ENCODE measurements at places on chromosomes 3 and 15.

- peak; percentile 73 for DNase-seq
Observed at GRCh38 chr3:52281981-52282801, 3.7 kb upstream of the WDR82 start.

DNA sequence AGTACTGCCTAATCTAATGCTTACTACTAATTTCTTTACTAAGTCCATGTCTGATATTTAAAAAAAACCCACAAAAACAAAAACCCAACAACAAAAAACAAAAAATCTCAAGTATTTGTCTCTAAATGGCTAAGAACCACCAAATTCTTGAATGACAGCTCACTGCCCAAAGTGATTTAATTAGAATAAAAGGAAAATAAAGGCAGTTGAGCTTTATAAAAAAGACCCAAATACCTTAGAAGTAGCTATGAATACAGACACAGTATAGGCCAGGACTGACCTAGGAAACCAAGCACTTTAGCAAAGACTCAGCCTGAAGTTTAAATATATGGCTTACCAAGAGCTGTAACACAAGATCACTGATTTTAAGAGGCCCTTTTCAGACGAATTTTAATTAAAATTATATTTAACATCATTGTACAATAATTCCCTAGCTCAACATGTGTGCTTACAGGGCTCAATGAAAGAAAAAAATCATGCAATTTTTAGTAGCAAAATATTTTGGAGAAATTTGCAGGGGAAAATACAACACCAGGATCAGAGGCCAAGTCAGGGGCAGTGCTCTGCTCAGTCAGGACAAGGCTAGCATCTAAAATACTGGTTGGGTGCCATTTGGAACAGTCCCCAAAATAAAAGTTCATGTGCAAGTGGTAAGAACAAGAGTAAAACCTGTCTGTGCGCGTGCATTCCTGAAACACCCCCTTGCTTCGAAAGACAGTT lies 24.8 kb downstream of the UQCC5 start:
- DNase-seq: no peak

DNA sequence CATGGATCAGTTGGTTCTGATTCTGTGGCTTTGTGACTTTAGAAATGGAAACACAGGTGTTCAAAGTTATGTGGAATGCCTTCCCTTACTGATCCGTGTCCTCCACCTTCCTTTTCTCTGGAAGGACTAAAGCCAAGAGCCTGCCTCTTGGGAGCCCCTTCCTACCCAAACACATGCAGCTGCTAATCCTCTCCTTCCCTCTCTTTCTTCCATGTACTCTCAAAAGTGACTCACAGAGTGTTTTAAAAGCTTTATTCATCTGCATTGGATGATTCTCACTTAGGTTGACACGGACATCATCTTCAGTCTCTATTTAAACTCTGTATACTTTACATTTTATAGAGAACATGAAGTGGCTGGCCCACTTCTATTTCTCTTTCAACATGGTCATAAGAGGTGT lies 856.5 kb upstream of the ARPP21 start:
- no peak for DNase-seq

DNA sequence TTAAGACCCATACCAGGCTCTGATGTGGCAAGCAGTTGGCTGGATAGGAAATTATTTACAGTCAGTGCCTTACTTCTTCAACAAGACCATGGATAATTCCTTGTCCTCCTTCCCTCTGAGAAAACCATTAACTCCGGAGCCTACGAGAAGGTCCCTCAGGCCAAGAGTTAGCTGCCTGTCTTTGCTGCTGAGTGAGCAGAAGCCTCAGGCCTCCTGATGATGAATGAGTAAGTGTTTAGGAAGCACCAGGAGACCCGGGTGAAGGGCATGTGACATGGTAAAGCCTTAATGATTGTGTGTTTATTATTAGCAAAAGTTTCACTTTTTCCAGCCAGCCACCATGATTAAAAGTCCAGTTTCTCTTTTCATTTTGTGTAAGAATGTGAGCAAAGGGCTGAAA lies 174.9 kb upstream of the TOPAZ1 start:
- DNase-seq: no peak

- no peak for DNase-seq
Observed at GRCh38 chr3:123884203-123884831, at the start of gene MYLK. MYLK (minus strand) TSS chr3:123884332; CDS start chr3:123793841, 90,491 bp downstream.

- DNase-seq: no peak
Observed at GRCh38 chr3:68373727-68374126, 558.6 kb downstream of the TAFA4 start.

DNA sequence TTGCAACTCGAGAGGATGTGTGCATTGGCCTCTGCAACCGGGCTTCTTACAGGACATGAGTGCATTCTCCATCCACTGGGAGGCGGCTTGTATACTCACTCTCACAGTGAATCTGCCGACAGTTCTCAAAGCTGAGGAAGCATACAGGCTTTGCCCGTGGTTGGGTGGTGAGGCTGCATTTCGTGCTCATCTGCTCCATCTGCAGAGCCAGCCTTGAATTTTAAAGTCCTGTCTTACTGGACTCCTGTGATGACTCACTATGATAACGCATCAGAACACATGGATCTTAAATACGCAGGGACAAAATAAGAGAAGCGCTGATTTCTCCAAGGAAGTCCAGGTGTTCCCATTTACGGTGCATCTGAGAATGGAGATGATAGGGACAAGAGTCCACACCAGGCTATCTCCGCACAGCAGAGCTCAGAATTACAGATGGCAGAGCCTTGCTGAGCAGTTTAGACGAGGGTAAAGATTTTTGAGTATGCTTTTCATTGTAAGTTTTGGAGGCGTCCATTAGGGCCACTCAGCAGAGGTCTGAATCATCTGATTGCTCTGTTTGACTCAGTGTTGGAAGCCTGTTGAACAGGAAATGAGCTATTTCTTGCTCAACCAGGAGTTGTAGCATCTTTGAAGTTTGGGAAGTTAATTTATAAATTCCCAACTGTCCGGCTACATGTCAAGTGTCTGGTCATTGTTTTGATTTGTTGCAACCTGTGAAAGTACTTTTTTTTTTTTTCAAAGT lies 87.1 kb downstream of the GABRG3 start:
- DNase-seq: no peak

DNA sequence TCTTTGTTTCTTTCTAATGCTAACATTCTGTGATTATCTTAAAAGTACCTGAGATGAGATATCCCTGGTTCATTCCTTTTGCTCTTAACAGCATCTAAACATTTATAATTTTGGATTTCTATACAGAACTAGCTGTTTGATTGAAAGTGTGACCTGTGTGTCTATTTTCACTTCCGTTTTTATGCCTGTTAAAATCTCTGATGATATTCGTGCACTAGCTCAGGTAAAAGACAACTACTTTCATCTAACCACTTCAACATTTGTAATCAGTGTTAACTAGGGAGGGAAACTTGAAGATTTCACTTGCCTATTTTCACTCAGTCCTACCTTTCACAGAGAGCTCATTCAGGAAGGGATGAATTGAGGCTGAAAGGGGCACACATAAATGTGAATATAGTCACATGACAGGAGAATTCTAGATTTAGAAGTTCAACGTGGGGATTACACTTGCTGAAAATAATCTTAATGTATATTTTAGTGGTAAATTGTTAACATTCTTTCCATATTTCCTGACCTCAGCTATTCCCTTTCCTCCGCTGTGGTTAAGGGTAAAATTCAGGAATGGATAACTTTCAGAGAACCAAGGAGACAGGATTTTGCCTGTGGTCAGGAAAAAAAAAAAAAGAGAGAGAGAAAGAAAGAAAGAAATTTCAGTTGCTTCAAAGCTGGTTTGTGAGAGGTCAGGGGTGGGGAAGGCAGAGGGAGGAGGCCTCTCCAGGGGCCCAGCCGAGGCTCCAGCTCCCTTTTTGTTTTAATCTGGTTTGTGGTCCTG lies 159.8 kb upstream of the TSC22D2 start:
- no peak for DNase-seq

DNA sequence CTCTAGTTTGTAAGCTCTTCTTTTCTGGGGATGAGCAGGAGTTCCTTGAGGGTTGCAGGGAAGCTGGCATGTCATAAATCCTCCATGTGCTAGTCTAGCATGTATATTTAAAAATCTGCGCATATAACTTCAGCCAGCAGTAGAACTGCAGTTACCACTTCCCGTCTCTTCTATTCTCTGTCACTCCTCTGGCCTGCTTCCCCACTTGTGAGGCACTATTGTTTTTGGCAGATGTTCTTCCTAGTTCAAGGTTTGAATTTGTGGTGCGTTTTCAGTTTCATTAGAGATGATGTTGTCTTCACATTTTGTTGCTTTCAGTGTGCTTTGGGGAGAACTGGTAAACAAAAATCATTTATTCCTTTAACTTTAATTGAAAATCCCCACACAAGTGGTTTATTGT lies 169.1 kb upstream of the ZPLD1 start:
- no peak for DNase-seq

- no peak for DNase-seq
Observed at GRCh38 chr15:47711655-47712054, 5.7 kb upstream of the SEMA6D start.

GRCh38 chr3:135018149-135018923 lies 223.3 kb downstream of the EPHB1 start:
- no peak for DNase-seq

DNA sequence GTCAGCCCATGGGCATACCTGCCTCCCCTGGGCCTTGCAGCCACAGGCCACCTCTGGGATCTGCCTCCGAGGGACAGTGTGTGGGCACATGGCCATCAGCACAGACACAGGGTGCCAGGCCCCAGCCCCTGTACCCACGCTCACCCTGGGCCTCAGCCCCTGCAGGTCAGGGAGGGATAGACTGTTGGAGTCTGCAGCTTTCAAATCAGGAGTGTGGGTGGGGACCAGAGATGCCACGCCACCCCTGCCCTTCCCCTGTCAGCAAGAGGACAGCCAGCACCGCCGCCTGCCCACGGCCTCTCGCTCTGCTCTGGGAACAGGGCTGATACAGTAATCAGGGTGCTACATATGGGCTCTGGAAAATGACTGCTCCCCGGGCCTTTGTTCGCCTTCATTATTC lies 72.7 kb downstream of the DNAJB8 start:
- no peak for DNase-seq

GRCh38 chr3:162933656-162934055 lies 1437.0 kb downstream of the OTOL1 start:
- no peak for DNase-seq

DNA sequence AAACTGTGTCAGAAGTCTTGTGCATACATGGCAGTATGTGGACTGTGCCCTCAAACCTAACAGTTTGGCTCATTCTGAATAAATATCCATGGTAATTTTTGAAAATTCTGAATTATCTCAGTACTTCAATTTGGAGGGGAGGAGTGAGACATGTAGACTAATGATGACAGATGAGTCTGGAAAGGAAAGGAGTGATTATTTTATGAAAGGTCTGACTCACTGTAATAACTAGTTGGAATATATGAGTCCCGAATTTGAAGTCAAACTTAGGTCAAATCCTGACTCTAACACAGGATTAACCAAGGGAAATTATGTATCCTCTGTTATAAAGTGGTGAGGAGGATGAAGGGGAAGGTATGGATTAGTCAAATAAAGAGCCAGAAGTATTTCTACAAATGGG lies 38.6 kb downstream of the SUCNR1 start:
- DNase-seq: no peak

DNA sequence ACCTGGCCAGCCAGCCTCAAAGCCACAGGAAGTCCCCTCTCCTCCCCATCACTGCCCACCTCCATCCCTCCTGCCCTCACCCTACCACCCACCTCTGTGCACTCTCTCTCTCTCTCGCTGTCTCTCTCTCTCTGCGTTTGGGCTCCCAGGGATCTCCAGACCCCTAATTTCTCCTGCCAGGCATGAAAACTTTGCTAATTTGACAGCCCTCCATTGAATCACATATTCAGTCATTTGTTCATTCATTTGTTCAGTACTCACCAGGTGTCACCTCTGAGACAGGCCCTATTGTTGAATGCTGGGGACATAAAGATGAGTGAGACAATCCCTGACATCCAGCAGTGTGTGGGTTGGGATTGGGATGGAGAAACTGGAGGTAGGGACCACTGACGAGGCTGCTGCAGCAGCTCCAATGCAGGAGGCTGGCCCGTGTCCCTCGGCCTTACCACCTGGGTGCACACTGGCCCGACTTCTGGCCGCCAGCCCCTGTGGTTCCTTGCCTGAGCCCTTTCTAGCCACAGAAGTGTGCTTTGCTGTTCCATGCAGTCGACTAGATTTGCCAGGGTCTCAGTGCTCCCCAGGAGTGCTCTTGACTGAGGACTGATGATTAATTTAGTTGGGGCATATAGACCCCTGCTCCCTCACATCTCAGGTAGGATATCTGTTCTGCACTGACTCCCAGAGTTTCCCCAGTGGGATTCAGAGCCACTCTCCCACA lies 38.6 kb upstream of the TSEN2 start:
- DNase-seq: no peak

DNA sequence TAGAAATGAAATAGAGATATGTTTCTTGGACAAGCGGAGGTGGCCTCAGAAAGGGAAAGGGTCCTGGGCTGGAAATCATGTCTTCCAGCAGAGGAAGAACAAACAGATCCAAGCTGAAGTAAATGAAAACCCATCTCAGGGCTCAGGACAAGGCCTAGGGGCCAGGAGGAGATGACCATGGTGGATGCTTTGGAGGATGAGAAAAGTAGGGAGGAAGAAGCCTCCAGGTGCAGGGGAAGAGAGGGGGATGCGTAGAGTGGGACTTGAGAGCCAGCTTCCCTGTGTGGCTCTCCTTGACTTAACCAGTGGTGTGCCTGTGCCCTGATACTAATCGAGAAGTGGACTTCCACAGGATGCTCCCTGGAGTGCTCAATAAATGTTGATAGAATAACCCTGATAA lies 203.2 kb downstream of the FAM43A start:
- no peak for DNase-seq

DNA sequence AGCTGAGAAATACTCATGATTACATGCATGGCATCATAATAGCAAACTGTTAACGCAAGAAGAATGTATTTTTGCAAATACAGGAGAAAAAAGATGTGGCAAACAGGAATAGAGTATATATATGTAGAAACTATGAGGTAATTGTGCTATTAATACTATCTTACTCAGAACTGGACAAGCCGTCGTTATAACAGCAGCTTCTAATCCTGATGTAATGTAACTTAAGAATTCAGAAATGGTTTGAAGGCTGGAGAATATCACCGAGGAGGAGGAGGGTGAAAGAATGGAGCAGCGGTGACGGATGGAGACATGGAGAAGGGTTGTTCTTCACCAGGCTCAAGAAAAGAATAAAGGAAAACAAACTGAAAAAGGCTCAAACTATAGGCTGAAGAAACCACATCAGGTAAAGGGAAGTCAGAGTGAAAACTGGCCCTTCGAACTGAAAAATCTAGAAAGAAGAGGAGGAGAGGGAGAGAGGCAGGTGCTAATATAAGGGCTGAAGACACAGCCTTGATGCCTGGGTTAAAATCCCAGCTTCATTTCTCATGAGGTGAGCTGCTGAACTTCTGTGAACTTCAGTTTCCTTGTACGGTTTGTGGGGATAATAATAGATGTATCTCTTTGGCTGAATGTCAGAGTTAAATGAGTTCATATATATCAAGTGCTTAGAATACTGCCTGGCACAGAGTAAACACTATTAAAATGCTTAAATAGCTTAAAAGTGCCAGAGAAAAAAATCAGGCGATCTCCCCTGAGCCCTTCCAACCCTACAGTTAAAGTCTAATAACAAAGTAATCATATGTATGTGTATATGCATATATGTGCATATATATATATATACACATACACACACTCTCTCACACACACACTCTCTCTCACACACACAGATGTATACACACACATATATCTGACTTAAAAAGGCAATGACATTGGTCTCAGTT lies 43.9 kb downstream of the GOLIM4 start:
- DNase-seq: no peak

GRCh38 chr15:97652041-97652440 lies 308.5 kb upstream of the ARRDC4 start:
- DNase-seq: no peak

- DNase-seq: no peak
Observed at GRCh38 chr3:72280876-72281275, 495.9 kb upstream of the PROK2 start.

- no peak for DNase-seq
Observed at GRCh38 chr3:152656214-152656971, 178.5 kb upstream of the P2RY1 start.

All from CD4-positive, alpha-beta T cell treated with Interleukin-15 for 4 hours (primary cell).